Fibroblast of skin of right biceps (primary cell): ENCODE measurements at places on chromosomes 11 and 22.

GRCh38 chr22:44455963-44456358 lies 42.1 kb downstream of the RTL6 start:
- no peak for DNase-seq

DNA sequence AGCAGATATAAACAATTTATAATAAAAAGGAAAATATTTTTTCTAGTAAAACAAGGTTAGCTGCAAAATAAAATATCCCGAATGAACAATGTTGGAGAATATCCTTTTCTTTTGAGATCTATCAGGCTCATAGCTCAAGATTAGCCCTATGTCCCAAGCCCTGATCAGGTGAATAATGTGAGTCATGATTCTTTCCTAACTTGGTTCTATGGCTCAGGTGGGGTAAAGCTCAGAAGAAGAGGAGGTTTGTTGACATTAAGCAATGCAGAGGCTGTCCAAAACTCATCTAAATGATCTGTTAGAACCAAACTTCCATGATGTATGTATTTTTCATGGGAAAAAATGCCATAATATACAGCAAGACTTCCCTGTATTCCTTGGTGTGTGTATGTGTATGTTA lies 86.1 kb downstream of the TRIM44 start:
- DNase-seq = no peak

- DNase-seq = no peak
Observed at GRCh38 chr11:36383195-36383594, 87.1 kb downstream of the PRR5L start.

- no peak for DNase-seq
Observed at GRCh38 chr11:111539426-111540113, 950 bp upstream of the LAYN start.

DNA sequence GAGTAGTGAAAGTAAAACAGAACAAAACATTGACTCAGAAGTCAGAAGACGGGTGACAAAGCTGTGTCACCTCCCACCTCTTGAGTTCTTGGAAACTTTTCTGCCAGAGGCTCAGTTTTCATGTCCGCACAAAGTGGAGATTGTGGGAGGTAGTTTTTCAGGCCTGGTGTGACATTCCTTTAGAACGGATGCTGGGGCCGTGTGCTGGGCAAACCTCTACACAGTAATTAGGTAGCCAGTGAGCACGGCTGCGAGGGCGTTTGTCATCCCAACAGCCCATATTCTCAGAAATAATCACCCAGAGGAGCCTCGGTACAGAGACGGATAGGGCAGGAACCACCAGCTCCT lies 1054.4 kb downstream of the TBC1D22A start:
- no peak for DNase-seq

DNA sequence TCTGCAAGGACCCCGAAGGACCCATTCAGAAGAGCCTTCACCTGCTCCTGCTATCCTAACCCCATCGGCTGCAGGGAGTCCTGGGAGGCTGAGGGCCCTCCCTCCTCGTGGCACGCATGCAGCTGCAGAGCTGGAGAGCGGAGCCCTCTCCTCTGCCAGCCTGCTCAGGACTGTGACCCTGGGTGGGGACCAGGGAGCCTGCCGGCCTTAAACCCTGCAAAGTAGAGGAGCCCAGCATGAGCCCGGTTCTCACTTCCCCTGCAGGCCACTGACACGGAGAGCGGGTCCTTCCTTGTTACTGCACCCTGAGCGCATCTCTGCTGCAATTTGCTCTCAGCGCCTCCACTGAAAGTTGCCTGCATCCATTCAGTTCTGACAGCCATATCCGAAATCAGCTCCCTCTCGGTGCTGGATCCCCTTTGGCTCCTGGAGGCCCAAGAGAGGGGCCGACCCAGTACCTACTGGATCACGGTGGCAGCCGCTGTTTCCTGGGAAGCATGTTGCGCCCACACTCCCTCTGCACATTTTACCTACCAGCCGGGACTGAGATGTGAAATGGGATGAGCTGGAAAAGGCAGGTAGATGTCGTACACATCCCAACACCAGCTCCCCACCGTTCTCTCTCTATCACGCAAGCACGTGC lies 312.1 kb downstream of the NTM start:
- DNase-seq = no peak

DNA sequence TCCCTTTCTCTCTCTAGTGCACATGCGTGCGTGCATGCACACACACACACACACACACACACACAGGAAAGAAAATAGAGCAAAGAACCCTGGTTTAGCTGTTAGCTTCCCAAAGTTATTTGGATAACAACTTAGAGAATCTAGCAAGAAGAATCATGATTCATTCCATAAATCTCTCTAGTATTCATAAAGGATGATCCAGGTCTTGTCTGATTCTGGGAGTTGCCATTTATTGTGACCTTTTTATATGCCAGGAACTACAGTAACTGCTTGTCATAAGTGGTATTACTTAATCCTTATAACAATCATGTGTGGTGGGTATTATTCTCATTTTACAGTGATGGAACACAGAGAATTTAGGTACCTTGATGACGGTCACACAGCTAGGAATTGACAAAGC lies 141.5 kb upstream of the MTMR2 start:
- peak; percentile 58 for DNase-seq

- peak; percentile 98 for DNase-seq
Observed at GRCh38 chr11:35549787-35550186, 24.4 kb upstream of the PAMR1 start.
